ENCODE measurements at places on chromosomes 4 and X.

DNA sequence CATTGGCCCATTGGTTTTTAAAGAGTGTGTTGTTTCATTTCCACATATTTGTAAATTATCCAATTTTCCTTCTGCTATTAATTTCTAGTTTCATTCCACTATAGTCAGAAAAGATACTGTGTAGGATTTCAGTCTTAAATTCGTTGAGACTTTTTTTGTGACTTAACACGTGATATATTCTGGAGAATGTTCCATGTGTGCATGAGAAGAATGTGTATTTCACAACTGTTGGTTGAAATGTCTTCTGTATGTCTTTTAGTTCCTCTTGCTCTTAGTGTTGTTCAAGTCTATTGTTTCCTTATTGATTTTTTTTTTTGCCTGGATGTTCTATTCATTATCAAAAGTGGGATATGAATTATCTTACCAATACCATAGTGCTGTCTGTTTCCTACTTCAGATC is 606.9 kb downstream of the RPA4 start:
- DNase-seq, result no peak

DNA sequence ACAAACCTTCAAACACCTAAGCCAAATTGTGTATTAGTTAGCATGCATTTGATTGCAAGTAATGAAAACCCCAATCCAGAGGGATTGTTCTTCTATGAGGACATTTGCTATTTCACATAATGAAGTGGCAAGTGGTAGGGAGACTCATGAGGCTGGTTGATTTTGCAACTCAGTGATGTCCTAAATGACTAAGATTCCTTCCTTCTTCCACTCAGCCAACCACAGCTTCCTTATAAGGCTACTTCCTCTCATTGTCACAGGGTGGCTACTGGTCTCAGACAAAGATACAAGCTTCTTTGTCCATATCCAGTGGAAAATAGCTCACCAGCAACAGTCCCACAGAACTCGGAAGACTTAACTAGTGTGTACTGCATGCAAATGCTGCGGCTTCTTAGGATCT is 5.3 kb upstream of the OTC start:
- no peak for DNase-seq

DNA sequence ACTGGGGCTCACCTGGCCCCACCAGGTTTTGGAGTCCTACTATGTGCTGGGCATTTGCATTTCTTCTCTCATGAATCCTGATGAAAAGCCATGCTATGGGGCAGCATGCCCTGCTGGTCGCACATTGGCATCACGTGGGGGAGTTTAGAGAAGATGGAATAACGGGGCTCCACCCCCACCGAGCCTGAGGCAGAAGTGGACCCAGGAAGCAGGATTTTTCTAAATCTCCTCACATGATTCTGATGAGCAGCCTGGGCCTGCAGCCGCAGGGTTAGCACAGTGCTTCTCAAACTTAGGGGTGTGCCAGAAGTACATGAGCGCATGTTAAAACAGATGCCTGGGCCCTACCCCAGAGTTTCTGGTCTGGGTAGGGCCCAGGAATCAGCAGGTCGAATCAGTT is 4.6 kb upstream of the SORCS2 start:
- DNase-seq, result no peak

DNA sequence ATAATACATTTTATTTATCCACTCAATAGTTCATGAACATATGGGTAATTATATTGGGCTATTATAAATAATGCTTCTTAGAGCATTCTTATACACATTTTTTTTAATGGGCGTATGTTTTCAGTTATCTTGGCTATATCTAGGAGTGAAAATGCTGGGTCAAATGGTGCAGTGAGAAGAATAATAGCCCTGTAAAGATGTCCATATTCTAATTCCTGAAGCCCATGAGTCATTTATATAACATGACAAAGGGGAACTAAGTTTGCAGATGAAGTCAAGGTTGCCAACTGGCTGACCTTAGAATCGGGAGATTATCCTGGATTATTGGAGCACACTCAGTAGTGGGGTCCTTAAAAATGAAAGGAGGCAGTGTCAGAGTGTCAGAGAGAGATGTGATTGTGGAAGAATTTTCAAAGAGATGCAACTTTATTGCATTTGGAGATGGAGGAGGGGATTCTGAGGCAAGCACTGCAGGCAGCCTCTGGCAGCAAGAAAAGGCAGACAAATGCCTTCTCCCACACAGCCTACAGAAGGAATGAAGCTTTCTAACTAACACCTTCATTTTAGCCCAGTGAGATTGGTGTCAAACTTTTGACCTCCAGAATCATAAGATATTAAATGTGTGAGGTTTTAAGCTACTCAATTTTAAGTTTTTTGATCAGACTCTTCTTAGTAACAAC is 106.1 kb upstream of the HS3ST1 start:
- DNase-seq, result no peak

- DNase-seq, result no peak
These were observed 300.9 kb upstream of the HS3ST1 start for GRCh38 chr4:11729548-11729947.

DNA sequence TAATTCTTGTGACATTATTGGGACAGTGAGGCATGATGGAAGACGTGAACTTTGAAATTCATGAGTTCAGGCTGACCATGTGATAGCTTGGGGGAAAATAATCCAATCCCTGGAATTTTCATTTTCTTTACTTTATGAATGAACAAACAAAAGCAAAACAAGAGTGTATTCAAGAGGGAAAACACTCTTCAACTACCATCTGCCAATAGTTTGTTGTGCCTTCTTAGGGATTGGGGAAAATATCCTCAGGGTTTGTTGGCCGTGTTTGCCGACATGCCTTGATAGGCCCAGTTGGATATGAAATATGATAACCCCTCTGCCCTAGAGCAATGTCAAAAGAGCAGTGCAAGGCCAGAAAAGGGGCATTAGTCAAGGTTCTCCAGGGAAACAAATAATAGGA is 80.8 kb upstream of the CLNK start:
- DNase-seq, result no peak

DNA sequence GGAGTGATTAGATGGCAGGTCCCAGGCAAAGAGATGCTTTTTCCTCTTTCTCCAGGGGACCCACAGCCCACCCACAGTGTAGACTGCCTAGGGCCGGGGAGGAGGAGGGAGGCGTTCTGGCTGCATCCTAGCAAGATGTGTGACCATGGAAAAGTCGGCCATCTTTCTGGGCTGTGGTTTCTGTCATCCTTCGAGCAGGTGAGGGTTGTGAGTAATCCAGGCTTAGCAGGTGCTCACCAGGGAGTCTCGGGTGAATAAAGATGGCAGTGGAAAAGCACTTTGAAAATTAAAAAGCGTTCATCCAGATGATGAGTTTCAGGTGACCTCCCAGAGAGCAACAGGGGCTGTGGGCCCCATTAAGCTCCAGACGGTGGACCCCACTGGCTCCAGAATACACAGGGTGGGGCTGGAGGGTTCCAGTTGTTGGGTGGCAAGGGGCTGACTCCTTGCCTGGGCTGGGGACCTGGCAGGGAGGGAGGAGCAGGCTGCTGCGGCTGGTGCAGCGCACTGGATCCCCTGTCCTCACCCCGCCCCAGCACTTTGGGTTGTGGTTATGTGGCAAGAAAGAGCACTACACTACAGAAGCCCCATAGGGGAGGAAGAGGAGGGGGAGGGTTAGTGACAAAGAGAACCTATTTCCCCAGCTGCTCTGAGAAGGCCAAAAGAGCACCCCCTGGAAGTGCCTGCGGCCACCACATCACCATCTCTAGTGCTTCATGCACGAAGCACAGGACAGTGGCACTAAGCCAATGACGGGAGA is 23.7 kb downstream of the ELF4 start:
- peak; percentile 52 for DNase-seq

DNA sequence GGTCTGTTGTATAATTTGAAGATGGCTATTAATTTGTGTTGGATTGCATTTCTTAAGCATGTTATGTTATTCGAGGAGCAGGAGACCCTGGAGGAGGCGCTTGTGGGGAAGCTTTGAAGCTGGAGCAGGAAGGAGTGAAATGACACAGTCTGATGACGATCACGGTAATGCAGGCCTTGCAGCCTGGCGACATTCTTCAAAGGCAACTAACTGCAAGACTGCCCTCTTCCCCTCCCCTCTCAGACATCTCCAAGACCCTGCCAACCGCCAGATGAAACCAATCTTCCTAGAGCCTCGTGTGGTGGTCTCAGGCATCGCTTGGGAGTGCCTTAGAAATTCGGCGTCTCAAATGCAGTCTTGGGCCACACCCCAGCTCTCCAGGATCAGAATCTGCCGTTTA is 16.1 kb downstream of the CLCN4 start:
- DNase-seq, result no peak

GRCh38 chrX:30961387-30962174 is 72.5 kb upstream of the TAB3 start:
- DNase-seq, result no peak

GRCh38 chrX:9885150-9885549 is 82.0 kb upstream of the CLDN34 start:
- peak; percentile 14 for DNase-seq

DNA sequence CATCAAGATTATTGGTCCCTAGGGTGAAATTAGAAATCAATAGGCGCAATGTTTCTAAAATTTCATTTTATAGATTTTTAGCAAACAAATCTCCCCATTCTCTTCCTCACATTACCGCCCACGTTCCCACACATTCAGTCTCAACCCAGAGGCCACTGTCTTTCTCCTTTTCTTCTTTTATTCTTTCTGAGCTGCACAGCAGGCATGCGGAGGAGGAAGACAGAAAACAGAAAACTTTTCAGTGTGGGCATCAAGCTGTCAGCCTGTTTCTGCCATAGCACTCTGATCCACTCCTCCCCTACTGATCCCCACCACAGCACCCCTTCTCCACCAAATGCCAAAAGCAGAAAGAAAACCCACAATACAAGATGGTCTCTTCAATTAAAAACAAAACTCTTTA is 94.8 kb upstream of the ADAMTS3 start:
- DNase-seq, result no peak

DNA sequence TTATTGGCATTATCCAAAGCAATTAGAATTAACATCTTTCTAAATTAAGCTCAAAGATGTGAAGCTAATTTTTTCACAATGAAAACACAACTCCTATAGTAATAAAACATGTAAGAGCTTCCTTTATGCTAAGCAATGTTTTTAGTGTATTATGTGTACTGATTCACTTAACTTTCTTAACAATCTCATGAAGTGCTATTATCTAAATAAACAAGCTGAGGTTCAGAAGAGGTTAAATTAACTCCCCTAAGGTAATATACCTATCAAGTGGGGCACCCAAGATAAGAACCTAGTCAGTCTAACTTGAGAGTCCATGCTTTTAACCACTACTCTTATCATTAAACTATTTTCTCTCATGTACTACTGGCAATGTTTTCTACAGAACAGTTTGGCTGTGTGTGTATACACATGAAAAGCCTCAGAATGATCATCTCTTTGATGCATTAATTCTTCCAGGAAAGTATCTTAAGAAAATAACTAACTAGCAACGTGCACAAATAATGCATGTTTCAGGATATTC is 13.6 kb downstream of the G3BP2 start:
- DNase-seq, result no peak

DNA sequence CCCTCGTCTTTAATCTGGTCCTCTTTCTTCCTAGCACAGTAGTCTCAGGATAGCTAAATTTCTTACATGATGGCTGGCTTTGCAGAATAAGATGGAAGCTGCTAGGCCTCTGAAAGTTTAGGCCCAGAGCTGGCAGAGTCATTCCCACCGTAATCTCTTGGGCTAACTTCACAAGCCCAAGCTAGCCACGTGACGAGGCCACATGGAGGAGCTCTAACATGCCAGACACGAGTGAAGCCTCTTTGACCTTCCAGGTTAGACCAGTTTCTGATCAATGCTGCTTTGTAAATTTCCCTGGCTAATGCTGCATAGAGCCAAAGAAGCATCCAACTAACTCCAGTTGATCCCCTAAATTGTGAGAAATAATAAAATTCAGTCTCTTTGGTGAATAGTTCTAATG is 9.5 kb upstream of the CENPE start:
- DNase-seq, result no peak

- DNase-seq, result no peak
These were observed 45.7 kb downstream of the ATP10D start for GRCh38 chr4:47530801-47531200.

DNA sequence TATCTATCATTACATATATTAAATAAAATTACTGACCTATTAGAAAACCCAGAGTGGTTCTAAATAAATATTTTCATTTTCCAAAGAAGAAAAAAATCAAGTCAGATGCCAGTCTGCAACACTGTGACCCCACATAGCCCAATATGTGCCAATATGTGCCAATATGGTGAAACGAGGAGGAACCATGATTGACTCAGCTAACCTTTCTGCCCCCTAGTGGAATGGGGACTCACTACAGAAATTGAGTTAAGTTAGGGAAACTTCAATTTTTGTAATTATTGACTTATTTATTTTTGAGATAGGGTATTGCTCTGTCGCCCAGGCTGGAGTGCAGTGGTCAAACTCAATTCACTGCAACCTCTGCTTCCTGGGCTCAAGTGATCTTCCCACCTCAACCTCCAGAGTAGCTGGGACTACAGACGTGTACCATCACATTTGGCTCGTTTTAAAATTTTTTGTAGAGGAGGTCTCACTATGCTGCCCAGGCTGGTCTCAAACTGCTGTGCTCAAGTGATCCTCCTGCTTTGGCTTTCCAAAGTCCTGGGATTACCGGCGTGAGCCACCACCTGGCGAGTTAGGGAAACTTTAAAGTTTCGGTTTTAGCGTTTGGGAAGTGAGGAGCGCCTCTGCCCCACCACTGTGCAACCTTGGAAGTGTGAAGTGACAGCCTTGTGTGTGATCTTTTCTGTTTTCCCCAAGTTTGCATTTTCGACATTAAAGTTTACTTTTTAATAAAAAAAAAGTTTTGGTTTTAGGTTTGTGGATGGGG is 116.8 kb upstream of the SHISA3 start:
- no peak for DNase-seq

DNA sequence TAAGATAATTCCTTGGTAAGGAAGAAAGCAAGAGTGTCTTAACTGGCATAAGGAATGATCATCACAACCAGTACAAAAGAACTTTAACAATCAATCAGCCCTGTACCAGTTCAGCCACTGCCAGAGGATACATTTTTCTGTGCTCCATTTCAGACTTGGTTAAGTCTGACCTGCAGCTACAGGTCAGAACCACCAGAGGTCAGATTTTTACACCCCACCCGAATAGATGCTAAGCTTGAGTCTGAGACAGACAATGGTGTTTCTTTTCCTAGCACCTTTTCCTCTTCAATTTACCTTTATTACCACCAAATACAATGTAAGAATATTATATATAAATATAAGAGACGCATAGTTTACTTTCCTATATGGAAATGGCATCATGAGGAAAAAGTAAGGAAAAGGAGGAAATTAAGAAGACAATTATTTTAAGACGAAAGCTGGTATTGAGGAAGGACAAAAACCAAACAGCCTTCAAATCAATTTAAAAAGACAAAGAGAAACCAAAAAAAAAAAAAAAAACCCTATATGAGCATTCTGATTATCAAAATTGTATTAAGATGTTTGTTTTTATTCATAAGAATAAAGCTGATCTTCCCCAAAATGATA is 215.3 kb upstream of the TTC29 start:
- no peak for DNase-seq

- DNase-seq, result no peak
These were observed 34.8 kb downstream of the DOCK11 start for GRCh38 chrX:118530219-118530911.

GRCh38 chr4:47615385-47615784 is 130.3 kb downstream of the ATP10D start:
- DNase-seq, result no peak

Measured in activated gamma-delta T cell treated with anti-CD3 and anti-CD28 coated beads, Interleukin-2, amount 50 U/mL, for 16 hours (primary cell).